Activated effector memory CD4-positive, alpha-beta T cell treated with anti-CD3 and anti-CD28 coated beads, Interleukin-2, amount 50 U/mL, for 16 hours (primary cell): ENCODE measurements at places on chromosomes 16 and 17.

- DNase-seq, result no peak
Measured at GRCh38 chr17:60630352-60630751, 30.4 kb downstream of the PPM1D start.

DNA sequence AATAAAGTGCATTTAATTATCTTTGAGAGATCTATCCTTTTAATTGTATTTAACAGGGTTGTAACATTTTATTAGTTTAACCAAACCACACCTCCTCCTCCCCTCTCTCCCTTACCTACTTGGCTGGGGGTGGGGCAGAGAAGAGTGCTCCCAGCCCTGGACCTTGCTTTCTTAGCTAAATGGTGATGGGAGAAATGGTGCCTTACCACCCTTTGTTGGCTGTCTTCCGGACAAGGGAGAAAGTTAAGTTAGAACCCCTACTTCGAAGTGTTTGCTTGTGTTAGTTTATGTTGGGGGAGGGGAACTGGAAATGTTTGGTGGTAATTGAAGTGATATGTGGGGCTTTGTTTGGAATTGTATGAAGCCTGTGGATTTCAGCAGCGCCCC, 3.9 kb downstream of the FZD2 start:
- no peak for DNase-seq

DNA sequence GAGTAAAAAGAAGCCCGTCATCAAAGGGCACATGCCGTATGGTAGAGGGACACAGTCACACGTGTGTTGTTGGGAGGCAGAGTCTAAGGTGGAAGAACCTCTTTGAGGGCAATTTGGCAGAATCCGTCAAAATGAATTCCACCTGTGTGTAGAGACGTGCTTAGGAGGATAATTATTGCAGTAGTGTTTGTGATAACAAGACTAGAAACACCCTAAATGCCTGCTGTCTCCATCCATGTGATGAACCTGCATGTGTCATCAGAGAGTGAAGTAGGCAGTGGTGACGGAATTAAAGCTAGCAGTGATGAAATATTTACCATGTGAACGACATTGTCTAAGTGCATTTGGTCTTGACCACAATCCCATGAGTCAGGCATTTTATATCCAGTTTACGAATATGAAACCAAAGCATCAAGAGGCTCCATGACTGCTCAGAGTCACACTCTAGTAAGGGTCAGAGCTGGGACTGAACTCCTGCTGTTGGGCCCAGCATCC, 61.3 kb upstream of the ADORA2B start:
- DNase-seq, result no peak

GRCh38 chr16:13348416-13348815, 447.0 kb downstream of the SHISA9 start:
- DNase-seq, result no peak

DNA sequence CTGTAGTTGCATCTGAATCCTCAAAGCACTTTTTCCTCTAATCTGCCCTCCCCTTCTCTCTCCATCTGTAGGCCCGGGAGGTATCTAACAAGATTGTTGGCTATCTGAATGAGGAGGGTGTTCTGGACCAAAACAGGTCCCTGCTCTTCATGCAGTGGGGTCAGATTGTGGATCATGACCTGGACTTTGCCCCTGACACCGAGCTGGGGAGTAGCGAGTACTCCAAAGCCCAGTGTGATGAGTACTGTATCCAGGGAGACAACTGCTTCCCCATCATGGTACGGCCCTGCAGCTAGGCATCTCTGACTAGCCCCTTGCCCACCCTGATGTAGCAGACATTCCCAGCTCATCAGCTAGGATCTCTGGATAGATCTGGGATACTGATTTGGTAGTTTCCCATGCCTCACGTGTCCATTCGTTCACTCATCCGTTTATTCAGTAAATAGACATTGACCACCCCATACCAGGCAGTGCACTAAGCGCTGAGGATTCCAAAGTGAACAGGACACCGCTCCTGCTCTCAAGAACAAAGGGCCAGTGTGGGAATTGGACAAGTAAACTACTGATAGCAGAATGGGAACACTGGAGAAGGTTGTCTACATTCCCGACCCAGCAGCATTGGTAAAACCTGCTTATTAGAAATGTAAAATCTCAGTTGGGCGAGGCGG, 12.1 kb downstream of the LPO start:
- DNase-seq, result no peak

- no peak for DNase-seq
Measured at GRCh38 chr16:84611041-84611440, 6.8 kb downstream of the COTL1 start.

- DNase-seq, result no peak
Measured at GRCh38 chr17:35287286-35287811, 44.5 kb downstream of the SLFN5 start.

GRCh38 chr16:85370881-85371651, 242.1 kb upstream of the GSE1 start:
- no peak for DNase-seq

GRCh38 chr17:61285526-61286320, 113.9 kb upstream of the TBX2 start:
- no peak for DNase-seq

DNA sequence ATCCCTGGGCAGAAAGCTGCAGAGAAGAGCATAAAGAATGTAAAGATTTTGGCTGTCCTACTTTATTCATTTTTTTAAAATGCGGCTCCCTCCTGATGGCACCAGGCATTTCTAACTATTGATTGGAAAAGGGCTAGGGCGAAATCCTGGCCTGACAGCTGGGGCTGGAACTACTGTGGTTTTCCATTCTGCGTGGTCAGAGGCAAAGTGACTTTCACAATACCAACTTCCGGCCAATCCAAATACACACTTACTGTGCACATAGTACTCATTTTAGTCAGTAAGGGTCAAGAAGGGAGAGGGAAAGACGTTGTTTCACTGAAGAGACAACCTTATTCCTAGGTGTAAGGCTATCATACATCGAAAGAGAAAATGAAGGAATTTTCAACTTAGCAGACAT, 113.8 kb upstream of the PMFBP1 start:
- no peak for DNase-seq

GRCh38 chr16:86020971-86021370, 122.0 kb downstream of the IRF8 start:
- peak; percentile 37 for DNase-seq

GRCh38 chr17:75267411-75268232, 3.4 kb downstream of the MIF4GD start:
- no peak for DNase-seq

DNA sequence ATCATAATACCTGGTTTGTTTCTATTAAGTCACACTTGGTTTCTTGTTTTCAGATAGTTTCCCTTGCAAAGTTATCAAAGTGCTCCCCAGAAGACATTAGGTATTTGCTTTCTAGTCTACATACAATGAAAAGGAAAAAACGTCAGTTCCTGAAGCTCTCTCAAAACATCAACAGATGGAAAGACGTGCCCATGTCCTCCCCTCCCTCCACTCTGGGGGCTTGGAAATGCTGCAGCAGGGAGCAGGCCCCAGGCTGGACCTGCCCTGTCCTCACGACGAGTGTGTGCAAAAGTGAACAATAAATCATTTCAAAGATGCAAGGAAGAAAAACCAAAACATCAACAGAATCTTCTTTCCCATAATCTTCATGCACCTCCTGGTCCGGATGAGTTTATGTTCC, 118.5 kb downstream of the USP22 start:
- no peak for DNase-seq

- no peak for DNase-seq
Measured at GRCh38 chr17:16215965-16216316, 607 bp upstream of the NCOR1 start.

DNA sequence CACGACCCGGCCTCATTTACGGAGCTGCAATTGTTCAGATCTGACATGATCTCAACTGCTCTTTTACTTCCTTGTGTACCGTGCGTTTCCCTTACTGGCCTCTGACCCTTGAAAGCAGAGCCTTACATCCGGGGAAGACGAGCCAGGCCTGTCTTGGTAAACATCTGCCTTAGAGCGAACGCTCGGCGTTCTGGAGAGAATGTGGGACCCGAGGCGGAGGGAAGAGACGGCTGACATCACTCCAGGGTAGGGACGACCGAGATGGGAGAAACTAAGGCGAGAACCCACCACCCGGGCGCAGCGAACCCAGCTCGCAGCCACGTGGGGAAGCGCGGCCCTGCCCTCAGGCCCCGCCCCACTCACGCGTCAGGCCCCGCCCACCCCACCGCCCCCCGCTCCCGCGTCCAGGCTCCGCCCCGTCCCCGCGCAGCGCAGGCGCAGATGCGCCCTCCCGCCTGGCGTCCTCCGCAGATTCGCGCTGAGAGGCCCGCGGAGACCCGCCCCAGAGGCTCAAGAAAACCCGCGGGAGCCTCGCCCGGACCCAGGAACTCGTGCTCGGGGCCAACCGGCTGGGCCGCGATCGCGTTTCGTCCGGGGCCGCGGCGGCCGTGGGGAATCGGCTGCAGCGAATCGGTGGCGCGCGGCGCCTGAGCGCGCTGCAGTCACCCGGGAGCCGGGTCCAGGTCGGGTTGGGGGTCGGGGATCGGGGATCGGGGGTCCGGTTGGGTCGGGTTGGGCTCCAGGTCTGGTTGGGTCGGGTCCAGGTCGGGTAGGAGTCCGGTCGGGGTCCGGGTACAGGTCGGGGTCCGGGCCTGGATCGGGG, at the start of gene TELO2:
Gene TELO2 (plus strand): TSS at position 438 of the 823 bp plus-strand sequence. CDS start 922 bp downstream, outside the sequence.
- peak; percentile 95 for DNase-seq

- no peak for DNase-seq
Measured at GRCh38 chr17:29933379-29933778, 3.4 kb upstream of the SSH2 start.

- no peak for DNase-seq
Measured at GRCh38 chr17:59149841-59150511, 5.0 kb downstream of the SKA2 start.

- DNase-seq, result no peak
Measured at GRCh38 chr16:50731989-50732832, 9.7 kb upstream of the CYLD start.

GRCh38 chr16:55081622-55082590, 151.2 kb downstream of the IRX5 start:
- no peak for DNase-seq

DNA sequence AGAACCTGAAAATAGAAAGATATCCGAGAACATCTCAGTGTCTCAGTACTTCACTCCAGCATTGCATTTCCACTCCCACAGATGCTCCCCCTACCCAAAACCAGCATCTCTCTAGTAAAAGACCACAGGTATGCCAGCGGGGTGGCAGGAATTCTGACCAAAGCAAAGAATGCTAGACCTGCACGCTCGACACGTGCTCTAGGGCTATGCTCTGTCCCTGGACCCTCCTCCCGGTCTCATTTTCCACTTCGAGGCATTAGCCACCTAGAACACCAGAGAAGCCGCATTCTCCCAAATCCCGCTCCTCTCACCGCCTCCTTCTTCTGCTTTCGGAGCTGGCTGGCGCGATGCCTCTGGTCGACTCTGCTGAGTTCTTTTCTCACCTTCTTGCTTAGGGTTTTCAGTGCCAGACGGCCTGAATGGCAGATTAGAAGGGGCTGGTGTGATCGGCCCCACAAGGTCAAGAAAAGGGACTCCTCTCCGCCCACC, 487 bp downstream of the TSR1 start:
- no peak for DNase-seq

DNA sequence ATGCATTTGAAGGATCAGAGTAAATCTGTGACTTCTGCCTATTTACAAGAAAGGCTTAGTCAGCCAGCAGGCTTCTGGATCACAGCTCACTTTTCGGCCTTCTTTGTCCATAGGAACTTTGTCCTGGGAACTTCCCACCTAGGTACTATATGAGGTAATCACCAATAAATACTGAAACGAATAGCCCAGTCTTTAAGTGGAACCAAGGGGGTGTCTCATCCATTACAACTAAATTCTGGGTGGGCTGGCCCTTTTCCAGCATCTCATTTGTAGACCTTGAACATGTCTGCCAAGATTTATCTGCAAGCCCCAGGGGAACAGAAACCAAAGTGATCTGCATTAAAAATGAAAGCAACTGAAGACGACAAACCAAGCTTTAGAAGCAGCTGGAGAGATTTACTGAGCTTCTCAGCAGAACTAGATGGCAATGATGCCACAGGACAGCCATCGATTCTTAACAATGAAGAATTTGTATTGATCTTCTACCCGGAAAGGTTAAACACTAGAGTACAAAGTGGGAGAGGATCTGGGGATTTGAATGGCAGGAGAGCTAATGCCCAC, 55.5 kb downstream of the SNX11 start:
- DNase-seq, result no peak

GRCh38 chr17:2981325-2981724, 82.1 kb downstream of the OR1D5 start:
- DNase-seq, result no peak

GRCh38 chr16:81405702-81406113, 38.9 kb upstream of the CMIP start:
- DNase-seq, result no peak

GRCh38 chr17:36861531-36861930, 75.7 kb upstream of the LHX1 start:
- DNase-seq, result no peak

GRCh38 chr17:12472252-12473173, 193.2 kb upstream of the MYOCD start:
- no peak for DNase-seq

DNA sequence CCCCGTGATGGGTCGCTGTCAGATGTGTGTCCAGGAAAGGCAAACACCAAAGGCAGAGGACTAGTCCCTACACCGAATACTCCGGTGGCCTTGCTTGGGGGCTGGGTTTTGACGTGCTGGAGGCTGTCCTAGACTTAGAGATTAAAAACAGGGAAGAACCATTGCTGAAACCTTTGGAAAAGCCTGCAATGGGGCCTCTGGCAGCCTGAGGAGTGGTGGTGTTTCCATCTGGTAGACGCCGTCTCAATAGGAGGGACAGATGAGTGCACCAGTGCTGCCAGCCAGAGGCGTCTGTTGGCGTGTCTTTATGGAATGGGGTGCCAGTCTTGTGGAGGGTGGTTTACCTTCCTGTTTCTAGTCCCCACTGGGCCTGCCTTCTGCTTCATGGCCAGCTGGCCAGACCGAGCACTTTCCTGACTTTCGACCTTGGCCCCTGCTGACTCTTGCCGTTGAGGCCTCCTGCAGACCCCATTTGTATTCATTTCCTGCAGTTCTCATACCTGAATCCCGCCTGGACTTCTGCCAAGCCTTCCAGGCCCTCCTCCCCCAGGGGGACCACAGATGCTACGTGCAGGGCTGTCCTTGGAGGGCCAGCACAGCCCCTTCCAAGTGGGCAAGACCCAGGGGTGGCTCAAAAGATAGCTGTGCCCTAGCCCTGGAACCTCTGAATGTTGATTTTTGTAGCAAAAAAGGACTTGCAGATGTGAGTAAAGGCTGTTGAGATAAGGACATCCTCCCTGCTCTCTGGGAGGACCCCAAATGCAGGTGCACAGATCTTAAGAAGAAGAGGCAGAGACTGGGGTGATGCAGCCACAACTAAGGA, 1.9 kb upstream of the DNASE1 start:
- peak; percentile 45 for DNase-seq

- DNase-seq, result peak; percentile 57
Measured at GRCh38 chr17:79974566-79975497, 60.8 kb downstream of the TBC1D16 start.

GRCh38 chr17:18248300-18248731, 10.2 kb downstream of the FLII start:
- peak; percentile 84 for DNase-seq

GRCh38 chr17:78383725-78384471, 5.4 kb downstream of the PGS1 start:
- peak; percentile 85 for DNase-seq

- peak; percentile 89 for DNase-seq
Measured at GRCh38 chr17:13024526-13025257, 6.9 kb upstream of the ELAC2 start.

GRCh38 chr17:4033751-4034251, 69.6 kb upstream of the ATP2A3 start:
- no peak for DNase-seq
